ENCODE measurements at places on chromosomes 1 and 21. TPM values are rescaled to one million over a fixed set of nuclear protein-coding genes. Genes with fewer than 3 reads are reported as not detected.

KRTAP19-1 gene
- not detected for total RNA-seq

DNA sequence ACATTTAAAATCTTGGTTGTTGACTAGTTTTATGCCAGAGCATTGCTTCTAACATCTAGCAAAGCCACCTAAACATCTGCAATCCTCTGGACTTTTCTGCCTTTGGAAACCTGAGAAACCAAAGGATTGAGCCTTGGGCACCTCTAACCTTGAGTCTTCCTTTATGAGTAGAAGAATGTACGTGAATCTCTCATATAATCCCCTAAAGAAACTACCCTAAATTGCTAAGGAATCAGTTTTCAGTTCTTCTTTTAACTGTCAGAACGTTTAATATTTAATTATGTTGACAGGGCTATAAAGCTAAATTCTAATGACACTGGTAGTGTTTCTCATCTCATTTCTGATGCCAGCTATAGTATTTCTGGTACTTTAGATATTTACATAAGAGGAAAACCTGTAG is 997.3 kb downstream of the AMY1C start:
- H3K36me3 ChIP-seq = no peaks in the 10 kb centered on the region
- H3K27ac ChIP-seq = no peak overlapping the region
- no peak for DNase-seq
- no peak overlapping the region for H3K4me3 ChIP-seq
- no peaks in the 10 kb centered on the region for H3K27me3 ChIP-seq
- H3K4me1 ChIP-seq = no peaks in the 10 kb centered on the region

GRCh38 chr21:41396558-41397075 is 29.4 kb upstream of the MX1 start:
- H3K36me3 ChIP-seq = peaks cover 81% of the 10 kb centered on the region
- peaks cover 3% of the 10 kb centered on the region for H3K4me1 ChIP-seq
- DNase-seq = no peak
- H3K27me3 ChIP-seq = no peaks in the 10 kb centered on the region
- H3K27ac ChIP-seq = no peak overlapping the region

DNA sequence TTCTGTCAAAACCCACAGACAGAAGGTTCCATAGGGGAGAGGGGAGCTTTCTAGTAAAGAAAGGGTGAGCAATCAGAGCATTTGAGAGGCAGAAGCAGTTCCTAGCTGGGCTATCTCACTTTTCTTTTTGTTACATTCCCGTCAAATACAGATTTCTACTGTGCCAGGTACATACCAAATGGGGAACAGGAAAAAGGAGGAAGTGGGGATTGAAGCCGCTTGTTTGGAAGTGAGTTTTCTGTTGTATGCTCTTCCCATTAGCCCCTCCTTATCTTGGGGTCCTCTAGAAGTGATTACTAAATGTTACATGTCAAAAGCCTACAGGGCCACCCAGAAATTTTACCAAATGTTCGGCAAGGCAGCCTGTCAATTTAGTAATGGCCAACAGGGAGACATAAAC is 116.1 kb downstream of the PAPPA2 start:
- no peaks in the 10 kb centered on the region for H3K4me1 ChIP-seq
- no peaks in the 10 kb centered on the region for H3K36me3 ChIP-seq
- H3K27me3 ChIP-seq = no peaks in the 10 kb centered on the region
- no peak overlapping the region for H3K27ac ChIP-seq

LIN28A gene
- not detected for total RNA-seq

DNA sequence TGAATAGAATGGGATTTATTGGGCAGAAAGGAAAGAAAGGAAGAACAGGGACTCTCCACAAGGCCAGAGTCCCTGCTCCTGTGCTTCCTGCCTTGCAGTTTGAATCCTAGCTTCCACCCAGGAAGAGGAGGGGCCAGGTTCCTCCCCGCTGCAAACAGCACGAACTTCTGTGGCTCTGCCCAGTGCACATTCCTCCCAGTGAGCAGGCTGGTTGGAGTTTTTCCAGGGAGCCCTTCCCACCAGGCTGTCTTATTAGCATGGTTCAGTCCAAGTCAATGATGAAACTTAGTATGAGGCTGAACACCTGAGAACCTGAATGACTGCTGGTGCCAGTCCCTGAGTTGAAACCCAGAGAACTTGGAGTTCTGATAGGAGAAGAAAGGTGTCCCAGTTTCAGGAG is 247.2 kb downstream of the DUSP10 start:
- H3K36me3 ChIP-seq = no peaks in the 10 kb centered on the region
- no peaks in the 10 kb centered on the region for H3K4me1 ChIP-seq
- no peak overlapping the region for H3K27ac ChIP-seq
- H3K4me3 ChIP-seq = no peak overlapping the region

- peak overlapping the region; percentile 100 for H3K27ac ChIP-seq
- H3K27me3 ChIP-seq = no peaks in the 10 kb centered on the region
Measured at GRCh38 chr1:39205102-39205780, 746 bp downstream of the MACF1 start.
